Esophagus squamous epithelium (tissue), 5 donors: ENCODE measurements at places on chromosomes 2 and 18. TPM values are rescaled to one million over a fixed set of nuclear protein-coding genes. Genes with fewer than 3 reads are reported as not detected.

Gene SCYGR3
- not detected for total RNA-seq

Gene VWC2L
- total RNA-seq, result not detected

Gene ATP5F1A
- 404 TPM for total RNA-seq

Gene GAREM2
- 0.40 TPM for total RNA-seq

Gene DTNA
- total RNA-seq, result 1.7 TPM

Gene CCDC74B
- 0.31 TPM for total RNA-seq

Gene INHA
- total RNA-seq, result not detected

Gene RPRM
- not detected for total RNA-seq

Gene POTEJ
- not detected for total RNA-seq

DNA sequence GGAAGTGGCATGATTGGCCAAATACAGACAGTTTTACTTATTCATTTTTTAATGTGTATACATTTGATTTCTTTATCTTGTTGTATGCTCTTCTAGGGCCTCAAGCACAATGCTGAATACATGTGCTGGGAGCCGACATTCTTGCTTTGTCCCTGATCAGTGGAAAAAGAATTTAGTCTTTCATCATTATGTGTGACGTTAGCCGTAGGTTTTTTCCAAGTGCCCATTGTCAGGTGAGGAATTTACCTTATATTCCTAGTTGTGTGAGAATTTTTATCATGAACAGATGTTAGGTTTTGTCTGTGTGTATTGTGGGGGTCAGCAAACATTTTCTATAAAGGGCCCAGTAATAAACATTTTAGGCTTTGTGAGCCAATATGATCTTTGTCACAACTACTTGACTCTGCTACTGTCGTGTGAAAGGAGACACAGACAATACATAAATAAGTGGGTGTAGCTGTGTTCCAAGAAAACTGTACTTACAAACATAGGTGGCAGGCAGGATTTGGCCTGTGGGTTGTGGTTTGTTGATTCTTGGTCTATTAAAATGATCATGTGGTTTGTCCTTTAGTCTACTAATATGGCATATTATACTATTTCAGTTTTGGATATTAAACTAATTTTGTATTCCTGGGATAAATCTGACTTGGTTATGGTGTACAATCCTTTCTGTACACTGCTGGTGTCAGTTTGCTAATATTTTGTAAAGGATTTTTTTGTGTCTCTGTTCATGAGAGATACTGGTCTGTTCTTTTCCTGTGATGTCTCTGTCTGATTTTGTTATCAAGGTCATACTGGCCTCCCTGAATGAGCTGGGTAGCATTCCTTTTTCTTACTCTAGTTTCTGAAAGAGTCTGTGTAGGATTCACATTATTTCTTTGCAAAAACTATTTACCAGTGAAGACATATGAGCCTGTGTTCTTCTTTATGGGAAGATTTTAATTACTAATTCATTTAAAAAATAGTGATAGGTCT lies 132.2 kb upstream of the SMAD7 start:
- DNase-seq, result no peak

GRCh38 chr2:26998323-26998722 lies 27.9 kb downstream of the MAPRE3 start:
- DNase-seq, result no peak

DNA sequence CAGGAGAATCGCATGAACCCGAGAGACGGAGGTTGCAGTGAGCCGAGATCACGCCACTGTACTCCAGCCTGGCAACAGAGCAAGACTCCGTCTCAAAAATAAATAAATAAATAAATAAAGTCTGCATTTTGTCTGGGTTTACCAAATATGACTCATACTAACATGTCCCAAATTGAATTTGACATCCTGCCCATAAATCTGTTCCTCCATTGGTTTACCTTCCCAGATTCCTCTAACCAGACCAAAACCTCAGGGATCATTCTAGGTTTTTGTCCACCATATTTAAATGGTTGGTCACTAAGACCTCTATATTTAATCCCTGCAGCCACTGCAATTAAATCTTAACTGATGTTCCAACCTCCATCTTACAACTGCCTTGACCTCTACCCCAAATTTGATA lies 150.9 kb downstream of the ATAD2B start:
- no peak for DNase-seq

DNA sequence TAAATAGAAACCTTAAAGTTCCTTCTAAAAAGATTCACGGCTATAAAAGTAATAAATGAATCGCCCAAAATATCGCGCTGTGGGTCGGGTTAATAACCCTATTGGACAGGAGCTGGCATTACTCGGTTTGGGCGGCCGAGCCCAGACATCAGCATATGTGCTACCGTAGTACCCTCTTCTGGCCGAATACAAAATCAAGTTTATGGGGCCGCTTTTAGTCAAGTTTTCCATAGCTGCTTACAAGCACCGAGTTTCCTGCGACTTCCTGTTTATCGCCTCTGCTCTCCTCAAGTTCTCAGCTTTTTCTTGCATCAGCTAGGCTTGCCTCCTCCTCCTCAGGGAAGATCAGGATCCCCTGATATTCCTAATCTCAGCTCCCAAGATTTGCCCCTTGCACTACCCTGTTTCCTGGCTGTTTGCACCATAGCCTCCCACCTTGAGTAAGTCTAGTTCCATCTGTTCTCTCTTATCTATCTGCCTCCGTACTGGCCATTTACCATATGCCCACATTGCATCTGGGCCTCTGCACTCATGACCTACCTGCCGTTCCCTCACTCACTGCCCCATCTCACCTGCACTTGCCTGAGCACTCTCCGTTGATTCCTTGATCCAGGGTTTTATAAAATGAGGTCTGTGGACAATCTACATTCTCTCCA lies 56.1 kb downstream of the SLC35F5 start:
- DNase-seq, result no peak

- DNase-seq, result no peak
These were observed 39.4 kb downstream of the STEAP3 start for GRCh38 chr2:119263025-119263424.

- DNase-seq, result no peak
These were observed 11.4 kb upstream of the NMUR1 start for GRCh38 chr2:231541645-231542044.

- DNase-seq, result no peak
These were observed 20.4 kb upstream of the XDH start for GRCh38 chr2:31434911-31435310.

DNA sequence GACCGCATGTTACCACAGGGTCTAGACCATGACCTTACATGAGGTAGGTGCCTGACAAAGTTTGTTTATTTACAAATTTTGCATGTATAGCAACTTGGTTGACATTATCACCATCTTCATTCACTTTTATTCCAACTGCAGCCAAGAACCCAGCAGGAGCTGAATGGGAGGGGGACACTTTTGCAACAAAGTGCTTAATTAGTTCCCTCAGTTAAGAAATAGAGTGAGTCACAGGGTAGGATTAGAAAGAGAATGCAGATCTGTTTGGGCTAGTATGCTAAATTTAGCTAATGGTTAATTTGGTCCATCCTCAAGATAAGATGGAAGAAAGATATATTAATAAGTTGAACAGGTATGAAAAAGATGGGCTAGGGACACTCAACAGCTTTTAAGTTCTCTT lies 678.9 kb downstream of the ARHGAP15 start:
- DNase-seq, result no peak

- no peak for DNase-seq
These were observed 35.7 kb downstream of the NPAS2 start for GRCh38 chr2:100855606-100856005.

DNA sequence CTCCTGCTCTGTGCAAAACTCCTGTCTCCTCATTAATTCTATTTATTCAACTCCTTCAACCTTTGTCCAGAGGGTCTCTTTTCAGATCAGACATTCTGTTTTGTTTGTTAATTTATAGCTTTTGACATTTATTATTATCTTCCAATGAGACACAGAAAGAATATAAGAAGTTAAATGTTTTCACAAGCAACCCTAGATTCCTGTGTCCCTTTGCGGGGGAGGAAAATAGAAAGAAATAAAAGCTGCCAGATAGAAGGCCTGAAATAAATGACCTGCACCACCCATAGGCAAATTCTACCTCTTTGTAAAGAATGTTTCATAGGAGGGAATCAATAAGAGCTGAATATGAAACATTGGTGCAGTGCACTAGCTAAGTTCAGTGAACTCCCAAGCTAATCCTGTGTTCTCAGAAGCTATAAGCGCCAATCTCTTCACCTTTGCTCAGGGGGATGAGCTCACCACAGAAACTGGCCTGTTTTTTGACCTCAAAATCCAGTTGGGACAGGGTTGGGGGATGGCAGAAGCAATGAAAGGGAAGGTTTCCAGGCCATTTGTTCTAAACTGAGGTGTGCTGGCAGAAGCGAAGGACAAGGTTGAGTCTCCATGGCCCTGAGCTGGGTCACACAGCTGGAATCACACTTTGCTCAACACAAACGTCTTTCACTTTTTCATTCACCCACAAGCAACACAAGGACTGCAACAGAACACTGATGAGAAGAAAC lies 258.6 kb downstream of the NRXN1 start:
- DNase-seq, result no peak

DNA sequence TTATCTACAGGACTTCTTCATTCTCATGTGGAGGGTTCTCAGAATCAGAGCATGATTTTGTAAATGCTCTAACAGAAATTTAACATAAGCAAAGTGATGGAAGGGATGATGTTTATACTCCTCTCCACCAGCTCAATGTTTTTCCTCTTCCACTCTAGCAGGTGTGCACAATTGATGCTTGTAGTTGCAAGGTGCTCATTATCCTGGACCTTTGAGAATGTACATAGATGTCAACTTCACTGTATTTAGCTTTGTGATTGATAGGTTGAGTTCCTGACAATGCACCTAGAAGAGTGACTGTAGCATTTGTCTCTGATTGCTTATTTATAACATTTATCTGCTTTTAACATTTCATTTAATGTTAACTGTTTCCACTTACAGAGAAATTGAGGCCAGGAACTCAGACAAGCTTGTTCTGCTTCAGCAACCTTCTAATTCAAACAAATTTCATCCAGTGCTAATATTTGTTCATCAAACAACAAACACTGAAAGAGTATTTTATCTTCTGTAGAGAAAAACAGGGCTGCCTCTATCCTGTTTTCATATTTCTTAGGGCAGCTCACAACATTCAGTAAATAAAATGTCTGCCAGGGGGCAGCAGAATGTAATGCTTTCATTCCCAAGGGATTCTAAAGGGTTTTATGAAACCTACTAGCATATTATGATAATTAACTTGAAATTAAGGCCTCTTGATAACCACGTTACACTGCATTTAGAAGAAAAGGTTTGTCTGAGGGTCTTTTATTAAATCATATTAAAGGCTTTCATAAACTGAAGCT lies 127.9 kb upstream of the NOL4 start:
- DNase-seq, result no peak

- DNase-seq, result no peak
These were observed 127.5 kb upstream of the MMADHC start for GRCh38 chr2:149715005-149715592.

DNA sequence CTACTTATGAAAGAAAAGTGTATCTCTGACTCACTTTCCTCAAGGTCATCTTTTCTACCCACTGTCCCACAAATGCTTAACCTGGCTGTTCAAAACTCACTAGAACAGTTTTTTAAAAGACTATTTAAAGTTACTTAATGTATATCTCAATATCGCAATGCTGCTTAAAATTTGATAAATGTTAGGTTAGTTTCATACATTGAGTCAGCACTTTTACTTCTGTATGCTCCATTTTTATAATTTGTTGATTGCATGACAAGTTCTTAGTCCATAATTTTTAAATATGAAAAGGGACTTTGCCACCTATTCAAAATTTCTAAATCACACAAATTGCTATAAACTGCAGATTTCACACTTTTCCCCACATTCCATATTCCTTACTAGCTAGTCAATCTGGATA lies 231.7 kb upstream of the SLC39A10 start:
- DNase-seq, result no peak

GRCh38 chr2:20303966-20304365 lies 46.7 kb downstream of the PUM2 start:
- no peak for DNase-seq

DNA sequence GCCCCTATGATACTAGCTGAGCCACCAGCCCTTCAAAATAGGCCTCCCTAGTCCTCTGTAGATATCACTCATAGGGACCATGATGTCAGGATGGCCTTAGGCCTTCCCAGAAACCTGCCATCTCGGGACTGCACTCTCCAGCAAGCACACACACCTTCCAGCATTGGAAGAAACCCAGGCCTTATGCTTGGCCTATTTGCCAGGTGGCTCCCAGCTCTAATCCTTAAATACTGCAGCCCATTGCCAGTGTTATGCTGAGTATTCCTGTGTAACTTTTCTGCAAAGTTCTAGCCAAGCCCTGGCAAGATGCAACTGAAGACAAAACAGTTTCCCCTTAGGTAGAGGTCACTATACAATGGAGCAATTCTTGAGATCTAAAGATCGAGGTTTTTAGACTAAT lies 316.5 kb downstream of the SETBP1 start:
- no peak for DNase-seq

- no peak for DNase-seq
These were observed 146.6 kb downstream of the ZNF516 start for GRCh38 chr18:76348267-76349066.

DNA sequence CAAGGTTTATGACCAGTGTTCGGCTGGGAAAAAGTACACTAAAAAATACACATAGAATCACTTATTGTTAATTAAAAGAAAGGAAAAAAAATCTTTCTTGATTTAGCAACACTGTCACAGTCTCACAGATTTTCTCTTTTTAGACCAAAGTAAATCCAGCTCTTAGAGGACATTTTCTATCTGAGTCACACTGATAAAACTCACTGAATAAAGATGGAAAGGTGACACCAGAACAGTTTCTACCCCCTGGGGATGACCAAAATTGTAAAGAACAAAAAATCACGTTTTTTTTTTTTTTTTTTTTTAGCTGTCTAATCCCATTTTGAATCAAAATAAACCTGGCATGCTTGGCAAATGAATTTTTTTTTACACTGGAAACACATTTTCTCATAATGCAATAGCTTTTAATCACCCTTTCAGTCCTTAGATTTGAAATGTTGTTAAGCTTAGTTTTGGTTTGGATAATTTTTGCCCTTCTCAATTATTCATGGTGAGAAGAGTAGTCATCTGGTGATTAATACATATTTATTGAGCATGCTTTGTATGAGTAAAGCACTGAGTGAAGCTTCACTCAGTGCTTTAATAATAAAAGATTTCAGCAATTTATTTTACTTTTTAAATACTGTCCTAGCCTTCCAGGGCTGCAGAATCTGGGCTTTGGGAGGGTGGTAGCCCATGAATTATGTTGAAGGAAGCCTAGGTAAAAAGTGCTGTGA lies 886.3 kb downstream of the SLC4A3 start:
- no peak for DNase-seq

GRCh38 chr2:239716536-239717318 lies 308.4 kb downstream of the NDUFA10 start:
- no peak for DNase-seq

GRCh38 chr2:128057334-128057733 lies 29.5 kb upstream of the SAP130 start:
- DNase-seq, result no peak
